IMR-90 (cell line): ENCODE measurements at places on chromosomes 12 and 14. TPM values are rescaled to one million over a fixed set of nuclear protein-coding genes. Genes with fewer than 3 reads are reported as not detected.

The SMCO2 gene
- not detected in 2 replicates for total RNA-seq

The CHGA gene
- total RNA-seq: not detected in 2 replicates

DNA sequence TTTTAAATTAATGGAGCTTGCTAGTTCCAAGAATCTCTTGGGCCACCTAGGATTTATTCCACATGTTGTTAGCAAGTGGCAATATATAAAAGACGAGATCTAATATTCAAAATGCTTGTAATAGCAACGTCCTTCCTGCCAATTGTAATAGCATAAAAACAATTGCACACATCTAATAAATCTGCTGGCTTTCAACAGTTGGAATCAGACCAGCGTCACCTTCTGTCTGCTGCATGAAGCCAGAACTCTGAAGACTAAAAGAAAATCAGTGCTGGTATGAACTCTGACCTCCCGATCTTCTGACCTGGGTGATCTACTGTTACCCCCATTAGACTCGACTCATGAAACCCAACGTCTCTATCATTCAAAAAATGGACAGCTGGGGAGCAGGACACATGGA is 100.6 kb downstream of the DIO2 start:
- DNase-seq: no peak
- no peak overlapping the region for H3K4me3 ChIP-seq
- no peaks in the 10 kb centered on the region for H3K36me3 ChIP-seq
- no peak overlapping the region for H3K27ac ChIP-seq

GRCh38 chr14:88614218-88614907 is 51.5 kb downstream of the ZC3H14 start:
- no peak overlapping the region for H3K4me3 ChIP-seq
- peaks cover 22% of the 10 kb centered on the region for H3K36me3 ChIP-seq
- peaks cover 8% of the 10 kb centered on the region for H3K4me1 ChIP-seq
- H3K27ac ChIP-seq: no peak overlapping the region
- H3K27me3 ChIP-seq: no peaks in the 10 kb centered on the region
- DNase-seq: peak; percentile 81

- H3K4me3 ChIP-seq: no peak overlapping the region
- H3K36me3 ChIP-seq: no peaks in the 10 kb centered on the region
- H3K27me3 ChIP-seq: no peaks in the 10 kb centered on the region
- peak; percentile 71 for DNase-seq
- peaks cover 8% of the 10 kb centered on the region; the same call in 1 of the 2 replicates for H3K4me1 ChIP-seq
Observed at GRCh38 chr14:38339696-38340095, 83.8 kb upstream of the CLEC14A start.

- peaks cover 23% of the 10 kb centered on the region for H3K27me3 ChIP-seq
- H3K4me1 ChIP-seq: peaks cover 4% of the 10 kb centered on the region
- no peak overlapping the region for H3K27ac ChIP-seq
- no peak overlapping the region for H3K4me3 ChIP-seq
- peak; percentile 95 for DNase-seq
Observed at GRCh38 chr12:98439981-98440581, 75.3 kb upstream of the TMPO start.

DNA sequence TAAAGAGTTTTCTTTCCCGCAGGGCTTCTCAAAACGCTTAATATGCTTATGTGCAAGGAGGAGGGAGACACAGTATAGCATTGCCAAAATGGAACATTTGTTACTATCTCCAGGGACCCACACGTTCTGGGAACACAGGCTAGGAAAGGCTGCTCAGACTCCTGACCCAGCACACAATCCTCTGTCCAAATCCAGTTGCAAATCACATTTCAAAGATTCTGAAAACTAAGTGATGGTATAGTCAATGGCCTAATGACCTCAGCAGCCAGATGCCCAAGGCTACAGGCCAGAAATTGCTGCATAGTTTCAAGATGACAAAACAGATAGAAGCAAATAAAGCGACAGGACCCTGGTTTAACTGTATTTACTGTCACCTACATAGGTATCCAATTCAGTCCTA is 97.0 kb upstream of the GRIP1 start:
- no peak overlapping the region for H3K27ac ChIP-seq
- DNase-seq: no peak
- no peak overlapping the region for H3K4me3 ChIP-seq

DNA sequence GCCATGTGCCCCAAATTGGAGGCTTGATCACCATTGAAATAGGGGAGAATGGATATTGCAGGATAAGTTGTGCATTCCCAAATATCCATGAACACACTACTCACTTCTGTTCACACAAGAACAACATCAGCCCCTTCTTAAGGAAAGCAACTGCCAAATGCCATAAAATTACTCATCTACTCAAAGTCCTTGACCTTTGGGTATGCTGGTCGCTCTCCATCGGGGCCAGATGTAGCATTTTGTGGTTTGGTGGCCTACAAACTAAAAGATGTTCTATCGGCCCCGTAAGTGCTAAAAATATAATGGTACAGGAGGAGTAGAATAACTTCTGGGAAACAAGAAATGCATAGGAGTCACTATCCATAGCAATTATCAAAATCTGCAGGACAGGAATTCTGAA is 362.6 kb downstream of the AEBP2 start:
- no peaks in the 10 kb centered on the region; the same call in 1 of the 2 replicates for H3K4me1 ChIP-seq
- H3K27ac ChIP-seq: no peak overlapping the region
- H3K27me3 ChIP-seq: no peaks in the 10 kb centered on the region; the same call in 1 of the 2 replicates
- DNase-seq: no peak
- no peak overlapping the region for H3K4me3 ChIP-seq
